ENCODE measurements at places on chromosomes 13 and 19.

DNA sequence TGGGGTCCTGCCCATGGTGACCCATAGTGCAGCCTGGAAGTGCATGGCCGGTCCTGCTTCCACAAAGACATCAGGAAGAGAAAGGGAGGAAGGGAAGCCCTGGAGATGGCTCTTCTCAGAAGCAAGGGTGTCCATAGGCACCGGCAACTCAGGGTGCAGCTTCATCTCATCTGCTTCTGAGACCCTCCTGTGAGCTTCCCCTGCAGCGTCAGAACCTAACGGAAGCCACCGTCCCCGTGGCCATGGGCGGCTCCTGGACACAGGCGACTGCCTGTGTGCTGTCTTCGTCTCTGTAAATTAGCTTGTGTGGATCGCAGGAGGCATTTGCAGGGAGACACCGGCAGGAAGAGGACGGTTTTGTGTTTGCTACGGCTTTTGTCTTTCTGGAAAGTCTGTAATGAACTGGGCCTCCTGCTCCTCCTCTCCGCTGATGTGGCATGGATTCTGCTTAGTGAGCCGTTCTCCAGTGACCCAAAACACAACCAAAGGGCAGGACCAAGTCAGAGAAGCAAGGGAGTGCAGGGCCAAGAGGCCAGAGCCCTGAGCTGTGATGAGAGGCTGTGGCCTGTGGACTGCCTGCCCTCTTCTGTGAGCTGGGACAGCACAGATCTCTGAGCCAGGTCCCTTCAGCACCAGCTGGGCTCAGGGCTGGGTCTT is 2.5 kb downstream of the ATP4B start:
- DNase-seq, result no peak

GRCh38 chr13:65825039-65825438 is 1405.1 kb downstream of the PCDH9 start:
- no peak for DNase-seq

- DNase-seq, result no peak
These were observed 14.3 kb downstream of the VSTM2B start for GRCh38 chr19:29540114-29540513.

DNA sequence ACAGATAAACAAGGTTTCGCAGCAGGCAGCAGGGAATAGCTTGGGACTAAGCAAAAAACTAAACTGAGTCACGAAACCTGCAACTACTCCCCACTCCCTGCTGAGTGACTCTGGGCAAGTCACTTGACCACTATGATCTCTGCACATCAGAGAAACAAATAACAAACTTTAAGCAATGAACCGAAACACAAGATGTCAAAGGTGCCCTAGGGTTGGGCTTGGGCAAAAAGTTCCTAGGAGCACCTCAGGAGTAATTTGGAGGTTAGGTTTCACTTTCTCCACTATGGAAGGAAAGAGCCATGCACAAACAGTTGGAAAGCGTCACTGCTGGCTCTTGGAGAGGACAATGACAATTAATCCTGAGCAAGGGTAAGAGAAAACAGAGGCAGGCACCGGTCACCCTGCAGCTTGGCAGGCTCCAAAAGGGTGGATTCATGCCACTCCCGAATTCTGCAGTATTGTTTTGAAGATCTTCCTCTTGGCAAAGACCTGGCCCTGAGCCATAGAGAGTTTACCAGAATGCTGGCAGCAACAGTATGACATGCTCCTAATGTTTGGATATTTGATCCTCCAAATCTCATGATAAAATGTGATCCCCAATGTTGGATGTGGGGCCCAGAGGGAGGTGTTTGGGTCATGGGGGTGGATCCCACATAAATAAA is 60.3 kb downstream of the CRYL1 start:
- DNase-seq, result no peak

DNA sequence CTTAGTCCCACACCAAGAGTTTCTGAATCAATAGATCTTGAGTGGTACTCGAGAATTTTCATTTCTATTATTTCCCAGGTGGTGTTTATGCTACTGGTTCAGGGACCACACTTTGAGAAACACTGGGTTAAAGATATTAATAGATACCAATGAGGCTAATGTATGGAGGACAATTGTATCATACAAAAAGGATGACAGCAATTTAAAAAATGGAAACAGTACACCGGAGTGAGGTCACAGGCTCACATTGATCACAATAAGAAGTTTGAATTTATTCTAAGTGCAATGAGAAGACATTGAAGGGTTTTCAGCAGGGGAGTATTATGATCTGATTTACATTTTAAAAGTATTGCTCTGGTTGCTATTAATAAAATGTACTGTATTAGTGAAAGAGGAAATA is 488.3 kb downstream of the PCDH17 start:
- no peak for DNase-seq

DNA sequence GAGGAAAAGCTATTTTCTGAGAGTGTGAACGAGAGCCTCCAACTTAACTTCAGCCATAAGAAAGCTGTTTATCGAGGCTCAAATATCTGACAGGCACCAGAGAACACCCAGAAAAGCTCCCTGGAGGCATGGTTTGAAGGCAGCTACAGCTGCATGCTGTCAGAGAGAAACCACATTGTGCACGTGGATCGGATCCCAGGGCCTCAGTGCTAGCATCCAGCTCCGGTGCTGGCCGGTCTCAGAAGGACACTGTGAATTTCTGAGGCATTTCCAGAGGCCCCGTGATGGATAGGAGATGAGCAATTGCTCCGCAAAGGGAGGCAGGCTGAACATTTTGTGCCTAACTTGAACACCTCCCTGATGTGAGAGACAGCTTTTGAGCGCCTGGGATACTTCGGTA is 315.7 kb downstream of the FGF9 start:
- no peak for DNase-seq

DNA sequence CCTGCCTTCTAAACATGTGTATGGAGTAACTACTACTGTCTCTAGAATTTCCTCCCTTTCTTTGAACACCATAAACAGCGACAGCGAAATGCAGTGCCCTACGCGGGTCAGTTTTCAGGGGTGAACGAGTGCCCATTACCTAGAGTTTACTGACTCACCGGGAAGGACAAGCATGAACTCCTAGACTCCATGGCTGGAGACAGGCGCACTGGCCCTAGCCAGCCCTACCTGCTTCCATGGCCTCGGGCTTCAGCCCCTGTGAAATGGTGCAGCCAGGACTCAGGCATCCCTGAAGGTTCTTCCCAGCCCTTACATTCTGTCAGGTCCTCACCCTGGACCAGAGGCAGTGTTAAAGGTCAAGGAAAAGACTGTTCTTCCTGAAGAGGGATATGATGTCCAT is 8.5 kb downstream of the RANBP3 start:
- no peak for DNase-seq

DNA sequence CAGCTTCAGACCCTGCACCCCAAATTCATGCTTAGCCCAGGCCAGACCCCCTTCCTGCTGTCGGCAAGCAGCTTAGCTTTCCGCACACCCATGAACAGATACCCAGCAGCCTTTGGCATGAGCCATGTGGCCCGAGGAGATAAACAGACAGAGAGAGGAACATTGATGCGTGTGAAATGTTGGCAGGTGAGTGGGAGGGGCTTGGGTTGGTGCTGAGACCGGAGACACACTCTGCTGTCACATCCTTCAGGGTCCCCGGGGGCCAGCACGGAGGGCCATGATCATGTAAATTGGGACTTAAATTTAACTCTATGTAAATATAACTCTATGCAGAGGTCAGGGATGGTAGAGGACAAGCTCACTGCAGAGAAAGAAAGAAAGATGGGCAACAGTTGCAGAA is 1.5 kb downstream of the CD22 start:
- DNase-seq, result no peak

DNA sequence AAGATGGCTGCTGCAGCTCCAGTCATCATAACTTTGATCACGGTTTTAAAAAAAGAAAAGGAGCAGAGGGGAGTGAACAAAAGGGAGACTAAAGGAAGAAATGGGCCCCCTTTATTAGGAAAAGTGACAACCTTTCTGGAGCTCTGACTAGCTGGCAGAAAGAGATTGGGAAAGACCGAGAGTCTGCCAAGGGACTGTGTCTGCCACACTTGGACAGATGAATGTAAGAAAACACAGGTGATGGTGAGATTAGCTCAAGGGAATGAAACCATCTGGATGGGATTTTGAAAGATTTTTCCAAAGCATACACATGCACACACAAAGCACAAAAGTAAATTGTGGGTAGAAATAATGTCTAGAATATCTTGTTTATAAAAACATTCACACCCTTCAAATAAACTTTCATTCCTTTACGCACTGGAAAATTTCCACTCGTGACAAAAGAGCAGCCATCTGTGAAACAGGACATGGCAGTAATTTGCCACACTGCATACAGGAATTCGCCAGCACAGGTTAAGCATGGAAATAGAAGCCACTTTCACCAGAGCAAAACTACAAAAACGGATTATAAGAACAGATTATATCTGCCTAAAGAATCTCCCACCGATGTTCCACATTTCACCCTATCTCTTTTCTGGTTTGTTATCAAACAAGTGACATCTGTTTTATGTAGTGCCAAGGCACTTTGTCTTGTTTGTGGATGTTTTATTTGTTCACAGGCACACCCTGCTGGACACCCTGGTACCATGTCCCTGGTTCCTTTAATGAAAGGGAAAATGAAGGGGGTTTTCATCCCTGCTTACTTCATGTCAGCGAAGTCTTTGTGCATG is 819.5 kb downstream of the DIAPH3 start:
- DNase-seq, result no peak

DNA sequence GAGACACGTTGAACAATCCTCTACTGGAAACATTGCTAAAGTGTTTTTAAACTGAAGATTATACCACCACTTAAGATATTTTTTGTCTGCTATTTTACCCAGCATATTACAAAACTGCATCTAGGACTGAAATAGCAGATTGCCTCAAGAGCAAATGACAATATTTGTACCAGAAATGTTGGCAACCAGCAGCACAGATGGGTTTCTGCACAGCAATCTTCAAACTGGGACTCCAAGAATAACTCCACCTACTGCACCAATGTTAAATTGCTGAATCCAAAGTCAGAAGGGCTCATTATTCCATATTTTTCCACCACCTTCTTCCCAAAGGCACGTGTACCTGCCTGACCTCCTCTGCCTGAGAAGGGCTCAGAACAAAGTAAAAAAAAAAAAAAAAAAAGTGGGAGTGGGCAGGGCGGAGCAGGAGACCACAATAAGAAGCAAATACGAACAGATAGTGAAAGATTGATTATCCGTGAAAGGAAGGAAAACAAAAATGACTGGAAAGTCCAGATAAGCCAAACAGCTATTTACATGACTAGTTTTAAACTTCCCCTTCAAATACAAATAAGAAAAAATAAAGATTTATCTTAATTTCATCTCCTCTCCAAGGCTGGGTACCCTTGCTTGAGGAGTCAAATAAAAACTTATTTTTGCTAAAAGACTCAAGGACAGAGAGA is 79.4 kb downstream of the FOXO1 start:
- no peak for DNase-seq

DNA sequence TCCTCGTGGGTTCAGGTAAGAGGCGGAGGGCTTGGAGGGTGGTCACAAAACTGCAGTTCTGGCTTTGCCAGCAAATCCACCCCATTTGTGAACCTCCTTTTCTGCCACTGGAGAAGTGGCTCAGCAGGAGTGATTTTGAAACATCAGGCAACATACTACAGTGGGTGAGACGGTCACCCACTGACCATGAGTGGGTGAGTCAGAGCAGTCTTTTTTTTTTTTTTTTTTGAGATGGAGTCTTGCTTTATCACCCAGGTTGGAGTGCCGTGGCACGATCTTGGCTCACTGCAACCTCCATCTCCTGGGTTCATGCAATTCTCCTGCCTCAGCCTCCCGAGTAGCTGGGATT is 3.0 kb downstream of the TOMM40 start:
- DNase-seq, result no peak

DNA sequence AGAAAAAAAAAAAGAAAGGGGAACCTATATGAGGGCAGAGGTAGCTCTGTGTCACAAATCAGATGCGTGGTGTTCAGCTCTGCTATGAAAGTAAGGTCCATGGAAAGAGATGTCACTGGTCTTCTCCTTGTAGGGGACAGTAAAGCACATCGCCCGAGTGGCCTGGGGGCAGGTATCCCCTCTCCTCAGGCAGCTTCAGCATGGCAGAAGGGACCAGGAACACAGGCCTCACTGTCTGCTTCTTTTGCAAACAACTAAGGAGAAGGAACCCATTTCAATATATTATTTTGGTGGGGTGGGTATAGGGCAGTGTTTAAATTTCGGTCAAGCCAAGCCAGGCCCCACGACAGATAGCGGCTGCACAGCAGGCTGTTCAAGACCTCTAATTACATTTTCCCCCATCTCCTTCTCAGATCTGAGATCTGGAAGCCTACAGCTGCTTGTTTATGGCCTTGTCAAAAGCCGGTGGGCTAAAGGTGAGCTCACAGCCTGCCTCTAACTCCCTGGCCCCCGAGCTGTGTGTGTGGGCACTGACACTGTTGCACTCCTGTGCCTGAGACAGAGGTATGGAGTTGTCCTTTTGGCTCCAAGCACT is 72.8 kb downstream of the HSPH1 start:
- DNase-seq, result no peak

GRCh38 chr19:53772943-53773342 is 51.2 kb downstream of the NLRP12 start:
- DNase-seq, result peak; percentile 66

GRCh38 chr13:19795956-19796355 is 13.2 kb upstream of the PSPC1 start:
- no peak for DNase-seq

- DNase-seq, result peak; percentile 59
These were observed 24.1 kb downstream of the MICU2 start for GRCh38 chr13:21579754-21580316.

DNA sequence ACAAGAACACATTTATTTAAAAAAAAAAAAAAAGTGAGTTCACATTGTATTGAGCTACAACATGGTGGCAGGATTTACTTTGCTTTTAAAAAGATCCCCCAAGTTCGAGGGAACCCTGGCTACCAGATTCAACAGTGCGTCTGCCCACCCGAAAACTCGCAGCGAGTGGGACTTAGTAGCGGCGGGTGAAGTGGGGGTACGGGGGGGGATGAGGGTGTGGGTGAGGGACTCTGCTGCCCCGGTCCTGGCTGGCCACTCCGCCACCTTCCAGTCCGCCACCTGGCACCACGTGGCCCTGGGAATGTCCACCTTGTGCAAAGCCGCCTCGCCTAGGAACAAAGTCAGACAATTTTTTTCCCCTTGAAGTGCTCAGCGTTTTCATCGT is 19.3 kb upstream of the TINCR start:
- no peak for DNase-seq

DNA sequence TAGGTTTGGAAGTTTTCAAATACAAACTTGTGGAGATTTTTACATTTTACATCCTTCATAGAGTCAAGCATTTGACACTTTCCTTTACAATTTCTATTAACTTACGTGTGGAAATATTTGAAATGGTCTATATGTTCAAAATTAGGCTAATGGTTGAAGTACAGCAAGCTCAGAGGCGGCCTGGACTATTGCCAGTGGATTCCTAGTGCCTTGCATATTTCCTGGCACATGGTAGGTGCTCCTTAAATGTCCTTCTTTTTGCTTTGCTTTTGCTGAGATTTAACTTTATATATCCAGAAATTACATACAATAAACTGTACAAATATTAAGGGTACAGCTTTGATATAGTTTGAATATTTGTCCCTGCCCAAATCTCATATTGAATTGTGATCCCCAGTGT is 93.9 kb downstream of the UBL3 start:
- DNase-seq, result no peak

DNA sequence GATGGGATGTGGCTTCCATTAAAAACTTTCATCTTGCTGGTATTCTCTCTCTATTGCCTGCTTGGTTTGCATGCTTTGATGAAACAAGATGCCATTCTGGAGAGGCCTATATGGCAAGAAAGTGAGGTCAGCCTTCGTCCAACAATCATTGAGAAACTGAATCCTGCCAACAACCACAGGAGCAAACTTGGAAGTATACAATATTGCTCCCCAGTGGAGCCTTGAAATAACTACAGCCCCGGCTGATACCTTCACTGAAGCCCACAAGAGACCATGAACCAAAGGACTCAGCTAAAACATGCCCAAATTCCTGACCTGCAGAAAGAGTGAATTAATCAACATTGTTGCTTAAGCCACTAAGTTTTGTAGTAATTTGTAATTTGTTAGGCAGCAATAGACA is 82.5 kb upstream of the FGF14 start:
- no peak for DNase-seq

Measured in Kasumi-1 (cell line).